ENCODE measurements at places on chromosomes 7 and 10.
A peak's percentile ranks its signal among the peaks of the same experiment; 100 is the strongest.

GRCh38 chr10:4208499-4208898 lies 423.5 kb upstream of the KLF6 start:
- DNase-seq, result no peak

DNA sequence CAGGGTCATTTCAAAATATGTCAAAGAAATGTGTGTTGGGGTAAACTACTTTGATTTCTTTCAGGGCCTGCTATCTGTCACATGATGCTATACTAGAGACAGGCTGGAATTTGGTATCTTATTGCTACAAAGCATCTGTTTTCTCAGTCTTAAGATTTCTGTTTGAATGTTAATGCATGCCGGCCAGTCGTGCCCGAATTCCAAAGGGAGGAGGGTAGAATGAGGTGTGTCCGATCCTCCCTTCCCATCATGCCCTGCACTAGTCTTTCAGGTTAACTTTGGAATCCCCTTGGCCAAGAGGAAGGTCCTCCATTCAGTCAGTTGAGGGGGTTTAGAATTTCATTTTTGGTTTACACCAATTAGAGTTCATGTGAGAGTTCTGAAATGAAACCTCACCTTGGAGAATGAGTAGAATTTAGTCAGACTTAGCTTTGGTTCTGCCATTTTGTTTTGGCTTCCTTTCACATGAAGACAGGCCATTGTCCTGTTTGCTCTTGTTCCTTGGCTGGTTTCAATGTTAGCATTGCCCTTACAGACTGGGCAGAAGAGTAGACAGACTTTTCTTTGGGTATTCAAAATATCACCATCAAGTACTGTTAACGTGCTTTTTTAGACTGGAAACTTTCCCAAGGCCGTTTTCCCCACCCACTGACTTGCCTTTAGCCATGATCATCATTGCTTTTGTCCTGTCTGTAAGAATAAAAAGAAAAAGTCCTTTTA lies 95.8 kb downstream of the CAMK1D start:
- no peak for DNase-seq

- no peak for DNase-seq
These were observed 146.3 kb upstream of the SP8 start for GRCh38 chr7:20932785-20933527.

DNA sequence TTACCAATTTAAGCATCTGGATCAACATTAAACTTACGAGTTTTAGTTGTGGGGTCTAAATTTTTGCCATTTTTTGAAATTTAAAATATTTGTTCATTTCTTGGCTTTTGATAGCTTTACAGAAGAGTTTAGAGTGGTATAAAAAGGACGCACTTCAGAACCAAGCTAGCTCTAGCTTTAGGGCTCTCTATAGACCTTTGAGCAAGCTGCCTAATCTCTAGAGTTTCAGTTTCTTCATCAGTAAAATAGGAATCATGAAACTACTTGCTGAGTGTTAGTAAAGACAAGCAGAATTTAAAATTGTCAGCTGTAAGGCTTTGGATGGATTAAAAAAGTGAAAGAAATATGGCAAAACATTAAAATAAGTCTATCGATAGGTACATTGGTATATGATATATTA lies 266.5 kb downstream of the IPMK start:
- no peak for DNase-seq

- no peak for DNase-seq
These were observed 89.1 kb downstream of the CUX1 start for GRCh38 chr7:101906291-101907240.

- no peak for DNase-seq
These were observed 94.4 kb downstream of the STRA8 start for GRCh38 chr7:135328053-135328452.

DNA sequence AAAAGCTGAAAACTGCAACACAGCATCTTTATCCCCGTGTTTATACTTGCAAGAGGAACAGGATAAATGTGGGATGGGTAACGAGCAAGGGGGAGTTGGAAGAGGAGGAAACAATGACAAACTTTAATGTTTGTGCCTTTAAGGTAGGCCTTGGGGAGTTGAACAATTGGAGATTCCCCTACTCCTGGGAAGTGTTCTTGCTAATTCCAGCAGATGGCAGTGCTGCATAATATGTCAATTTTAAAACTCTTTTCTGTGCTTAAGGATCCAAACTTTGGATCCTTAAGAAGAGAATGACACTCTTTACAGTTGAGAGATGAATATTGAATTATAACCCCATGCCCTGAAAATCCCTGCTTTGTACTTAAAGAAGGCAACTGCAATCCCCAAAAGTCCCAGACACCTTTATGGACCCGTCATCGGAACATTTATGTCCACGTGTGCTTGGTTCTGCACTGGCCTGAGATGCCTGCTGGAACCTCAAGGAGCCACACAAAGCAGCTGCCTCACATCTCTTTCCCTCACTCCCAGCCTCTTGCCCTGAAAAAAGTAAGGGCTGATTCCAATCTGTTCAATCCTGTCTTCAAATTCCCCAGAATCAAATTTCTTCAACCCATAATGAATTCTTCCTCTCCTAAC lies 12.0 kb downstream of the IFIT5 start:
- peak; percentile 12 for DNase-seq

DNA sequence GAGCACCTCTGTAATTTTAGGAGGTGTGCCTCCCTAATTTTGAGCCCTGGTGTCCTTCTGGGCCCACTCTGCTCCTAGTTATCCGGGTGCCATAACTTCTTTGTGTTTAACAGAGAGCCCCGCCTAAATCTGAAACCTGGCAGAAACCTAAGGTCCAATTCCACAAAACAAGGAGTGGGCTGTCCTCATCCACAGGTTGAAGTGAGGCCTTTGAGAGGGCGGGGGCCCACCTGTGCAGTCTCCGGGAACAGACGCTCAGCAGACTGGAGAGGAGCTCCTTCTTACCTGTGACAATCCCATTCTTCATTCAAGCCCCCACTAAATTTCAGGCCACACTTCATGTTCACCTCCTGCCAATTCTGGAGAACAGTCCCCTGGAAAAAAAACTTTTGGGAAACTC lies 10.9 kb downstream of the TMEM72 start:
- DNase-seq, result no peak

GRCh38 chr10:116689744-116690143 lies 52.6 kb downstream of the HSPA12A start:
- DNase-seq, result no peak

GRCh38 chr10:7529638-7530037 lies 118.8 kb upstream of the SFMBT2 start:
- no peak for DNase-seq
